NCI-H460 (cell line): ENCODE measurements at places on chromosomes 5 and 9. TPM values are rescaled to one million over a fixed set of nuclear protein-coding genes. Genes with fewer than 3 reads are reported as not detected.

DNA sequence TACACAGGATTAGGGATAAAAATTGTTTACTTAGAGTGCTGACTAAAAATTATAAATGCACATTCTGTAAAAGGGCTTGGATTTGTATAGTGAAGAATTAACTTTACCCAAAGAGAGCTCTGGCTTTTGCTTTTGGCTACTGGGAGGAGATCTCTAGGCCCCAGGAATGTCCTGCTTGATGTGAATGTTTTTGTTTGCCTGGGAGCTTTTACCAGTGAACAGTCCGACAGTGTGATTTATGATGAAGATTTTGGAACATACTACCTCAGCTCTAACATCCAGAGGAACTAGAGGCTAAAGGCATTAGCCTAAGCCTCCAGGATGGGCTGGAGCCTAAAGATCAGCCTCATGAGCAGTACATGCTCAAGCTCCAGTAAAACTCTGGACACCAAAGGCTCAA lies 103.7 kb upstream of the RFX3 start:
- no peak for DNase-seq

DNA sequence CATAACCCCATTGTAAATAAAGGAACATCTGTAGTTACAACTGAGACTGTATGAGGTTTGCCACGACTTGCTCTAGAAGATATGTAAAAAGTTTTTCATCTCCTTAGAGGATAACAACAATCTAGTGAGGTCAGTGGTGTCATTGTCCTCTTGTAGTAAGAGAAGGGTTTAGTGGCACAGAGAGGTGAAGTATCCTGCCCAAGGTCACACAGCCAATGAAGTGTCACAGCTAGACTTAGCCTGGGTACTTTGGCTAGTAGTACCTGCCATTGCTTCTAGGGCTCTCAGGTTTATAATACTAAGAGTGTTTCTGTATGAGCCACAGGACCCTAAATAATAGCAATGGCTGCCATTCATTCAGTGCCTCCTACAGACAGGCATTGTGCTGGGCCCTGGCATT lies 13.8 kb downstream of the CCDC180 start:
- DNase-seq: no peak

GRCh38 chr9:137171149-137171900 lies 531 bp downstream of the TMEM210 start:
- DNase-seq: no peak

The ADCY2 gene
- not detected in 2 replicates for total RNA-seq

- DNase-seq: no peak
Measured at GRCh38 chr5:84374568-84374967, 10.1 kb downstream of the EDIL3 start.

- DNase-seq: no peak
Measured at GRCh38 chr5:75054134-75054930, 2.0 kb upstream of the GCNT4 start.

The PCDHGC5 gene
- total RNA-seq: 0.30 TPM in 1 of 2 replicates, not detected in the other

GRCh38 chr5:126640866-126641265 lies 40.1 kb downstream of the PHAX start:
- DNase-seq: no peak
